ENCODE measurements at places on chromosomes 2 and 18. TPM values are rescaled to one million over a fixed set of nuclear protein-coding genes. Genes with fewer than 3 reads are reported as not detected.

Gene TUBA3E
- not detected for total RNA-seq

Gene ACADL
- 0.65 TPM for total RNA-seq

Gene POTEE
- total RNA-seq = not detected

Gene ALMS1
- 30.7 TPM for total RNA-seq

Gene SCN3A
- total RNA-seq = 0.54 TPM

Gene STON1
- total RNA-seq = 26.8 TPM

Gene SEMA4F
- total RNA-seq = 5.9 TPM

Gene NAT8
- total RNA-seq = not detected

Gene KCNIP3
- 3.5 TPM for total RNA-seq

Gene ASXL3
- not detected for total RNA-seq

Gene CCDC68
- total RNA-seq = 1.3 TPM

Gene ARL4C
- 59.3 TPM for total RNA-seq

Measured in articular chondrocyte of knee joint (primary cell).